ENCODE measurements at places on chromosomes 2 and 18.

- no peak for DNase-seq
Observed at GRCh38 chr2:183227176-183227575, 102.9 kb downstream of the NUP35 start.

DNA sequence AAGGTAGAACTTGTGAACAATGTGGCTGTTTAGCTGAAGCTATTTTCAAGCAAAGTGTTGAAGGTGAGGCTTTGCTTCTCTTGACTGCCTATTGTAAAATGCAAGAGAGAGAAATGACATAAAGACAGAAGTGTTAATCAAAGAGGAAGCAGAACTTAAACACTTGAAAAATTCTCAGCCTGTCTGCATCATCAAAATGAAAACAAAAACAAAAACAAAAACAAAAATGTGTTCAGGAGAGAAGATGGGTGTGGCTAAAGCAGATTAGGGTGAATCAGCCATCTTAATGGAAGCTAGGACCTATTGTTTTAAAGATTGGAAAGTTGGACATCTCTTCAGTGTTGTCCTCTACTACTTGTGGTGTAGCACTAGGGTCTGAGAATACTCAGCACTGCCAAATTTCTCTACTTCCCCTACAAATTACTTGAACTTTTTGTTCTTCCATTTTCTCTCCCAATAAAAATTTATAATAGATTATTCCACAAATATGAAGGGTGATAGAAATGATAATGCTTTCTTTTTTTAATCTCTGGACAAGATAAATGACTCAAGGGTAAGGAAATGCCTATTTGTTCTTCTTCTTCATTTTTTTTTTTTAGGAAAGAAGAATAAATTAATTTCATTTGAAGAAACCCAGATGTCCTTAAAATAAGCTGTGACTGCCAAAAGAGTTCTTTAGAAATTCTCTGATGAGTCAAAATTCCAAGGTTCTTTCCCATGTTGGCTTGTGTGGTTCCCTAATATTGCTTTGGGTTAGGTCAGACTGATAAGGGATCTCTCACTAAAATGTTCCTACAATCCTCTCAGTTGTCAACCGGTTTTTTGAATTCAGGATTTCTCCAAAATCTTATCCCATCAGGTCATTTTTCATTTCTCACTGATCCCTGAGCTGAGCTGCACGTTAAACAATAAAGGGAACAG is 571.2 kb upstream of the ZEB2 start:
- DNase-seq: no peak

DNA sequence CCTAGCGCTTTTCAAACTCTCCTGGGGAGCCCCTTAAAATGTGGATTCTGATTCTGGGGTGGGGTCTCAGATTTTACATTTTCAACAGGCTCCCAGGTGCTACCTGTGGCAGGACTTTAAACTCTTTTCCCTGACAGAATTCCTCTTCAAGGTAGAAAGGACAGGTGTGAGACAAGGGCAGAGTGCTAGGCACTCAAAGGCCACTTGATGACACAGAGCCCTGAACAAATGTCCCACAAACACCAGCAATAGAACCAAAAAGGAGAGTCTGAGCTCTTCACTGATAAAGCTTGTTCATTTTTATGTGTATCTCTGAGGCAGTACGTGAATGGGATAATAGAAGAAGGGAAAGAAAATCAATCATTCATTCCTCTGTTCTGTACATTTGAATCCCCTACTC is 77.7 kb upstream of the PELI1 start:
- DNase-seq: no peak

DNA sequence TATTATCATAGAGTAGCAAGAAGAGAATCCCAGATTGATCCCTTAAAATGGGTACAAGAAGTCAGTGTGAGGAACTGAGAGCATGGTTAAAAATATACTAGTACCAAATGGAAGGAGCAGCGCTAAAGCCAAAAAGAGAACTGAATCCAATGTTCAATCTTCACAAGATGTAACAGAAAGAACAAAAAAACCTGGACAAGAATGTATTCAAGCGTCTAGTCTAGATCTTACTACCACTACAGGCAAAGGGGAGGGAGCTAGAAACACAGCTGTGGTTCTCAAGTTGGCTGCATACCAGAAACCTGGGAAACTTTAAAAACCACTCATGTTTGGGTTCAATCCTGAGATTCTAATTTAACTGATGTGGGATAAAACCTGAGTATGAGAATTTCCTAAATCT is 57.5 kb downstream of the PIAS2 start:
- no peak for DNase-seq

DNA sequence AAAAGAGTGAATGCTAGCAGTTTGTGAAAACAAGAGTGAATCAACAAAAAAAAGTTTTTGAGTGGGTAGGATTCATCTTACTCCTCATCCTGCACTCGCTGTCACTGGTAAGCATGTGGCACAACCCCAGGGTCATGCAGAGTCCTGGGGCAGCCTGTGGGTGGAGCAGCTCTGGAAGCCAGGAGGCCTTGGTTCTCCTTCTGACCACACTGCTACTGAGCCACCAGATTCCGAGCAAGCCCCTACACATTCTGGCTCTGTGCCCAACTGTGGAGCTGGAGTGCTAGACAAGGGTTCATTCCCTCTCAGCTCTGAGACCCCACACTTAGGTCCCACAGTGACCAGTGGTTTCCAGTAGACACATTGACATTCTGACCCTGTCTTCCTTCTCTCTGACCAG is 670.6 kb downstream of the BCL11A start:
- no peak for DNase-seq

- no peak for DNase-seq
Observed at GRCh38 chr2:9280224-9280623, 73.6 kb downstream of the ASAP2 start.

DNA sequence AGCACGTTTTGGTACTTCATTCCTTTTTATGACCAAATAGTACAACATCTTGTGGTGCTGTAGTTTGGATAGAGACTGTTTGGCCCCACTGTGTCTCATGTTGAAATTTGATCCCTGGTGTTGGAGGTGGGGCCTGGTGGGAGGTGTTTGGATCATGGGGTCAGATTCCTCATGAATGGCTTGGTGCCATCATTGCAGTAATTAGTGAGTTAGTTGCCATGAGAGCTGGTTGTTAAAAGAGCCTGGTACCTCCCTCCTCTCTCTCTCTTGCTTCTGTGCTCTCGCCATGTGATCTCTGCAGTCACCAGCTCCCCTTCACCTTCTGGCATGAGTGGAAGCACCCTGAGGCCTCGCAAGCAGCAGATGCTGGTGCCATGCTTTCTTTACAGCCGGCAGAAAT is 50.9 kb downstream of the NCAPH start:
- no peak for DNase-seq

DNA sequence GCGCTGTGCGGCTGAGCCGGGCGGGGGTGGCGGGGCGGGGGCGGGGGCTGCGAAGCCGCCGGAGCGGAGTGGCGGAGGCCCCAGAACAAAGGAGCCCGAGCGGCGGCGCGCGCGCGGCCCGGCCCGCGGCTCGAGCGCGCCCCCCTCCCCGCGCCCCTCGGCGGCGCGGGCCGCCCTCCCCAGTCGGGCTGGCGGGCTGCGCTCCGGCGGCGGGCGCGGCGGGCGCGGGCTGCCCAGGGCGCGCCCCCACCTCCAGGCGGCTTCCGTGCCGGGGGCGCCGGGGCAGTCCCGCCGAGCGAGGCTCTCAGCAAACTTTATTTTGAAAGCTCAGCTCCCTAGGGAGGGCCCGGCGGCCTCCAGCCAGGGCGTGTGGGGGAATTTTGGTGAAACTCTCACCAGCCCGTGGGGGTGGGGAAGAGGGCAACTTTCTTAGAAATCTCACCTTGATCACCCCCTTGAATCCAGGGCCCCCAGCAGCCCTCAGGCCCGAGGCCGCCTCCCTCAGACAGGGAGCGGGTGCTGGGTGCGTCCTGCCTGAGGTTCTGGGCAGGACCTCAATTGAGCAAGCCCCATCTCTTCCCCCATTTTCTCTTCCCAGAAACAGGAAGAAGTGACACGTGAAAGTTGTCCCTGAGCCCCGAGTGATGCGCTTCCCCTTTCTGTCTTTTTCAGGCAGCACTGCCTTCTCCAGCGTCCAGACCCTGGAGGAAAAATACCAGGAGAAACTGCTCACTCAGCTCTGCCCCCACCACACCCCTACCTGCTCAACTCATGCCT is 786 bp downstream of the TET3 start:
- DNase-seq: no peak

DNA sequence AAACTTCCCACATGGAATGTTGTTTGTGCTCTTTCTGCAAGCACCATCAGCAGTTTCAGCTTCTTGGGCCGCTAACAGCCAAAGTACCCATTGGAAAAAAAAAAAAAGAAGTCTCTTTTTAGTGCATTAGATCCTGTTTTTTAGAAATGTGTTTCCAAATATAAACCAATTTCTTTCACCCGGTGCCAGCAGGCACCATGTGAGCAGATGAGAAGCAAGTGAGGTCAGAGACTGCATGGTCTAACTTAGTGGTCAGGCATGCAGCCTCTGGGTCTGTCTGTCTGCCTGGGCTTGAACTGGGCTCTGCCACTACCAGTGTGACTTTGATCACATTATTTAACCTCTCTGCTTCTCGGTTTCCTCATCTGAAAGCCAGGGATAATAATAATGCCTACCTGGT is 75.2 kb upstream of the NRP2 start:
- no peak for DNase-seq

DNA sequence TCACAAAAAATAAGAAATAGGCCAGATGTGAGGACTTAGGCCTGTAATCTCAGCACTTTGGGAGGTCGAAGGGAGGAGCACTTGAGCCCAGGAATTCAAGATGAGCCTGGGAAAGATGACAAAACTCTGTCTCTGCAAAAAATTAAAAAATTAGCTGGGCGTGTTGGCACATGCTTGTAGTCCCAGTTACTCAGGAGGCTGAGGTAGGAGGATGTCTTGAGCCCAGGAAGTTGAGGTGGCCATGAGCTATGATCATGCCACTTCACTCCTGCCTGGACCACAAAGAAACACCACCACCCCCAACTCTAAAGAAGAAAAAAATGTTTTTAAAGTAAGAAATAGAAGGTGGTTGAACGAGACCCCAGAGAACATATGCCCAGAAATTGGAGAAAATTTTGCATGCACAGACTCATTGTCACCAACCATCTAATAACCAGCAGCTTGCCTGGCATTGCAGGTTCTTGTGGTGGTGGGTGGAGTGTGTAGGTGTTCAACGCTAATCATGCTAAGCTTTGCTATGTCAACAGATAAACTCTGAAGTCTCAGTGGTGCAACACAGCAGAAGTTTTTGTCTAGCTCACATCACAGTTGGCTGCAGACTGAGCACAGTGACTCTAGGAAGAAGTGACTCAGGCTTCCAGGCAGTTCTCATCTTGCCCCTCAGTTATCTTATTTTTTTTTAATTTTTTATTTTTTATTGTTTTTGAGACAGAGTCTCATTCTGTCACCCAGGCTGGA is 18.6 kb downstream of the ARL4C start:
- DNase-seq: no peak

DNA sequence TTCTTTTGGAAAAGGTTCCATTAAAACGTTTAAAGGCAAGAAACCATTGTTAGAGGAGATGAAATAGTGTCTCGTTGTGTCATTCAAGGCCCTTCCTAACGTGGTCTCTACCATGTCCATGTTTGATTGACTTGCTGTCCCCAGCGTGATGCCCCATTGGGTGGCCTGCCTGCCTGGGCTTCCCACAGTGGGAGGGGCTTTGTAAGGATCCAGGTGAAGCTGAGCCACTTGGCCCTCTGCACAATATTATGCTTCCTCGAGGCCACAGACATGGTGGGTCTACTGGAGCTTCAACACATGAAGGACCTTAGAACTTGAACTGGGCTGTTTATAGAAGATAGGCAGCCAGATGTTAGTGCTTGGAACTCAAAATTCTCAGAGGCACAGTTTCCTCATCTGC is 235.3 kb downstream of the FHOD3 start:
- DNase-seq: no peak

DNA sequence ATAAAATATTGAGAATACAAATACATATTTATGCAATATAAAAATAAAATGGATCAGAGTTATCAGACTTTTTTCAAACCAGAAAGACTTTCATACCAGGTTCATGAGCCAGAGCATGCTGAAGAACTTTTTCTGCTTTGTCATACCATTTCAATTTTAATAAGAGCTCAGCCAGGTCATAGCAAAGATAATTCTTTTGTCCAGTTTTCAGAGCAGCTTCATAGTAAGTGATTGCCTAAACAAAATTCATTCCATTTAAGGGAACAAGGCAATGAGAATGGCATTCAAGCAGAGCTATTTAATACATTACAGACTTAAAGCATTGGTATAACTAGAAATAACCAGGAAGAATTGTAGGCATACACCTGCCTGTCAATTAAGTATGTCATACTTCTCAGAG is 42.3 kb downstream of the TTC21B start:
- no peak for DNase-seq

- DNase-seq: no peak
Observed at GRCh38 chr2:5617796-5618195, 74.4 kb upstream of the SOX11 start.

DNA sequence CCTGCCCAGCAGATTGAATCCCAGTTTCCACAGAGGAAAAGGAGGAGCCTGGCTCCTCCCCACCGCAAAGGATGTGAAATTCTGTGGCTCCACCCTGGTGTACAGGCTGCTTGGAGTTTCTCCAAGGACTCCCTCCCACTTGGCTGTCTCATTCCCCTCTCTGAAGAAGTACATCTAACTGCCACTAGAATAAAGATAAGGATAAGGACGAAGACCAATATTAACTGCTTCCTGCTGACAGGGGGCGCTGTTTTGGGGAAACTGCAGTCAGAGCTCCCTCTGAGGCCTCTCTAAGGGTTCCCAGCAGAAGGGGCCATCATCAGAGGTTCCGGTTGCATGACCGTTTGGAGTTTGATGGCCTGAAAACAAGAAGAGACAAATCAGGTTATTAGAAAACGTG is 790.9 kb downstream of the CPS1 start:
- no peak for DNase-seq

DNA sequence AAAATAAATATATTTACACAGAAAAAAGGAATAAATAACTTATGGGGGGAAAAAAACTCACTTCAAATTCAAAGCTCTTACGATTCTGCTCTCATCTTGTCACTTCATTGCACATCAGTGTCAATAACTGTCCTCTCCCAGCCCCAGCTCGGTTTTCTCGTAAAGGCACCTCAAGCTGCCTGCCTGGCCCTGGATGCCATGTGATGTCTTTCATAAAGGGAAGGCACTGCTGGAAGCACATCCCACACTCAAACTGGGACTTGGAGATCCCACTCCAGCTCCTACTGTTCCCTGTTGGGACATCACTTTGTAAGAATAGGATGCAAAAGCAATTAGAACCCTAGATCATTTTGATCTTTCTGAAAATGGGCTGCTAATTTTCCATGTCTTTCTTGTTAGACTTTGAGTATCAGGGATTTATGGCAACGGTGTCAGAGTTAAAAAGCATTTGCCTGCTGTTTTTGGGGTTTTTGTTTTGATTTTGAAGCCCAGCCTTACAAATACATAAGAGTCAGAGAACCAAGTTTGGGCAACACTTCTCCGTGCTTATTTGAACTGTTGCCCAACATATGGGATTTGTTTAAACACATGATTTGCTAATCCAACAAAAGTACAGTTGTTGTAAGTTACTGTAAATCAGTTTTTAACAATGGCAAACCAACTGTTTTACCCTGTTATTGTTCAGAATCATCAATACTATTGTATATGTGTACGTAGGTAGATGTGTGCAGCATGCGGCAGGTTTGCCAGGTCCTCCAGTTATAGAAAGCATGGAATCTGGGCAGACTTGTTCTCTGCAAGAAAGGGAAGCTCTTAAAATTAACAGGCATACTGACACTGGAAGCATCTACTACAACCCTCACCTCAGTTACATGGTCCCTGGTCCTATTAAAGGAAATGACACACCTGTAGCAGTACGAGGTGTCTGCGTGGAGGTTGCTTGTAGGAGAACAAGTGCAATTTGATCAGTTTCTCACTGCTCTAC is 20.6 kb downstream of the SERTAD2 start:
- no peak for DNase-seq

- DNase-seq: no peak
Observed at GRCh38 chr2:1041012-1041805, 90.6 kb downstream of the SNTG2 start.

Data from HuH-7.5 (cell line).